Activated CD4-positive, alpha-beta T cell treated with anti-CD3 and anti-CD28 coated beads, Interleukin-2, amount 10 ng/mL, durations not matched to agents 7 days and 5 days (primary cell): ENCODE measurements at places on chromosomes 1 and 21.

GRCh38 chr1:19872190-19872589 lies 10.0 kb upstream of the OTUD3 start:
- DNase-seq, result no peak

GRCh38 chr1:197961933-197962332 lies 44.8 kb downstream of the LHX9 start:
- no peak for DNase-seq

DNA sequence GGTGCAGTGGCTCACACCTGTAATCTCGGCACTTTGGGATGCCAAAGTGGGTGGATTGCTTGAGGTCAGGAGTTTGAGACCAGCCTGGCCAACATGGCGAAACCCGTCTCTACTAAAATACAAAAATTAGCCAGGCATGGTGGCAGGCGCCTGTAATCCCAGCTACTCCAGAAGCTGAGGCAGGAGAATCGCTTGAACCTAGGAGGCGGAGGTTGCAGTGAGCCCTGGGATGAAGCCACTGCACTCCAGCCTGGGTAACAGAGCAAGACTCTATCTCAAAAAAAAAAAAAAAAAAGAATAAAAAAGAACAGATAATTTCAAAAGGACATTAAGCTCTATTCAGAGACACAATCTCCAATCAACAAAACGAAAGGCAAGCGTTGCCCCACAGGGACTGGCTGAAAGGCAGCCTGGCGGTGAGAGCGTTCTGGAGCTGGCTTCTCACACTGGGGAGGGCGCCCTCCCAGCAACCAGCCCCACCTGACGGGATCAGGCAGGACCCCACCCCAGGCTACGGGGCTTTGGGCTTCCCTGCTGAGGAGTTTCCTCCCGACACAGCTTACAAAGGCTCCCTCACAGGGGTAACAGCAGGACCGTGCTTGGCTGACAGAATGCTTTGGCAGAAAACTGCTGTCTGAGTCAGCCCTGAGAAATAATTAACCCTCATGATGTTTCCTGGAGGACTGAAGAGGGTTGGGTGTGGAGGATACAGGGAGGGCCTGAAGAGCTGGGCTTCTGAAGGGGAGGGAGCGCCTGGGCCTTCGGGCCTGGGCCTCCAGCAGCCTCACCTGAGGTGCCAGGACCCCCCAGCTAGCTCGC lies 31.1 kb upstream of the SRP9 start:
- DNase-seq, result no peak

- peak; percentile 75 for DNase-seq
These were observed 15.3 kb downstream of the CD55 start for GRCh38 chr1:207336559-207337467.

- DNase-seq, result no peak
These were observed 29.8 kb downstream of the PARP1 start for GRCh38 chr1:226378071-226378470.

DNA sequence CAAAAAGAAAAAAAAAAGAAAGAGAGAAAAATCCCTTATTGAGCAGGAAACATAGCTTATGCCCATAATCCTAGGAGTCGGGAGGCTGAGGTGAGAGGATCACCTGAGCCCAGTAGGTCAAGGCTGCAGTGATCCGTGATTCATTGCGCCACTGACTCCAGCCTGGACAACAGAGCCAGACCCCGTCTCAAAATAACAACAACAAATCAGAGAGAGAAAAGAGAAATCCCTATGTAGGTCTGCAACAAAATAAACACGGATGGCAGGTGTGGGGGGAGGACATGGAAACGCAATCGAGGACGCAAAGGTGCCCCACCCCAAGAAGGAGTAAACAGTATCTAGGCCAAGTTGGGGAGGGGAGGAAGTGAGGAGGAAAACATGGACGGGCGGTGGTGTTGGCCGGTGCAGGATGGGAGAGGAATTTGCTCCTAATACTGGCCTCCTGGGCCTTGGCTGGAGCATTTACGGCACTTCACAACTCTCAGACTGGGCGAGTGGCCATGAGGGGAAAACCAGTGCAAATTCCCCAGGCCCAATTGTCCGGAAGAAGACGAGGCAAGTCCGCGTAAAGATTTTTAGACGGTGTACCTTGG lies 609 bp upstream of the CHTOP start:
- DNase-seq, result no peak

DNA sequence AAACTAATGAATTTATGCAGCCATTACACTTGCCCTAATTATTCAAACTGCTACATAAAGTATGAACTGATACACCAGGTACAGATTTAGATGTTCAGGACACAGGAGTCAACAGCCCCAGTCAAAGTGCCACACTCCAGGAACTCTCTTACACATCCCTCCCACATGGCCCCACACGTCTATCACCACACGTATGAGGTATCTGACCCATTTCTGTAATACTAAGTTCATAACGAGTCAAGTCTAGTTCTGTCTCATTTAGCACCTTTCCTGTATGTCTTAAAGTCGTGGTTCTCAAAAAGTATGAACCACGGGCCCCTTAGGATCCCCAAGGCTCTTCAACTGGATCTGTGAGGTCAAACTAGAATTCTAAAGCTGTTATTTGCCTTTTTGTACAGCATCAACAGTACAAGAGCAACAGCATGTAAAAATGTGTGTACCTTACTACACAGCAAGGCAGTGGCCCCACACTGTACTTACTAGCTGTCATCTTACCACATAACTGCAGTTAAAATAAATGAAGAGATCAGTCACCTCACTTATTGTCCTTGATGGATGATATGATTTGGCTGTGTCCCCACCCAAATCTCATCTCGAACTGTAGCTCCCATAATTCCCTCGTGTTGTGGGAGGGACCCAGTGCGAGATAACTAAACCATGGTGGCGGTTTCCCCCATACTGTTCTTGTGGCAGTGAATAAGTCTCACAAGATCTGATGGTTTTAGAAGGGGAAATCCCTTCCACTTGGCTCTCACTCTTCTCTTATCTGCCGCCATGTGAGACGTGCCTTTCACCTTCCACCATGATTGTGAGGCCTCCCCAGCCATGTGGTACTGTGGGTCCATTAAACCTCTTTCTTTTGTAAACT lies 42.6 kb downstream of the SIPA1L2 start:
- no peak for DNase-seq

- DNase-seq, result no peak
These were observed 19.6 kb downstream of the SPSB1 start for GRCh38 chr1:9312168-9312720.

- no peak for DNase-seq
These were observed 252.5 kb upstream of the IRF2BP2 start for GRCh38 chr1:234862360-234862943.

- no peak for DNase-seq
These were observed 14.6 kb downstream of the RIPK4 start for GRCh38 chr21:41752231-41752681.

GRCh38 chr1:232048481-232048880 lies 421.9 kb downstream of the DISC1 start:
- no peak for DNase-seq

DNA sequence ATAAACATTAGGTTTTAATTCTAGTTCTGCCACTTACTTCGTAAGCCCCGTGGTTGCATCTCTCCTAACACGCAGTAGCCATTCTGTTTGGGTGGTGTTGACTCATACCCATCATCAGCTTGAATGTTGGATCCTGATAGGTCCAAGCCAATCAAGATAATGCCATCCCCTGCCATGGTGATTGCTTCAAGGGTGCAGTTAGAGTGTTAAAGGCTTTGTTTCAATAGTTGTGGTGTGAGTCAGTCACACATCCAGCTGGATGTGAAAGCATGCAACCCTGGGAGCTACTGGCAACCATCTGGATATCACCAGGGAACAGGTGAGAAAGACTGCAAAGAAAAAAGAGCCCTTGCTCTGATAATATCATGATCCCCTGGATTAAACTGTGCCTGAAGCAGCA lies 69.1 kb downstream of the OMA1 start:
- no peak for DNase-seq

DNA sequence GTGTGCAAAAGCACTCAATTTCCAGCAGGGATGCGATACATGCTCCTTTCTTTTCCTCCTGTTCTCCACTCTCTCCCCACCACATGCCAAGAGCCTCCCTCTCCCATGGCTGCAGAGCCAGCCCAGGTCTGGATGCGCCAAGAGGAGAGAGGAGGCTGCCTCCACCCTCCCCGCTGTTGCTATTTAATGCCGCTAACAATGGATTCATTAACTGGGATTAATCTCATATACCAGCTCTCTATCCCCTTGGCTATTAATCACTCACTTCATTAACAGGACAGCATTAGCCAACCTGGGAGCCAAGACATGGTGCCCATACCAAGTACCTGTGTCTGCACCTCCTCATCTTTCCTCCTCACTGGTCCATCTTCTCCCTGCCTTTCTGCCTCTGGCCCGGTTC lies 49.1 kb upstream of the SCMH1 start:
- DNase-seq, result no peak

GRCh38 chr1:197695961-197696360 lies 79.3 kb downstream of the DENND1B start:
- DNase-seq, result no peak

DNA sequence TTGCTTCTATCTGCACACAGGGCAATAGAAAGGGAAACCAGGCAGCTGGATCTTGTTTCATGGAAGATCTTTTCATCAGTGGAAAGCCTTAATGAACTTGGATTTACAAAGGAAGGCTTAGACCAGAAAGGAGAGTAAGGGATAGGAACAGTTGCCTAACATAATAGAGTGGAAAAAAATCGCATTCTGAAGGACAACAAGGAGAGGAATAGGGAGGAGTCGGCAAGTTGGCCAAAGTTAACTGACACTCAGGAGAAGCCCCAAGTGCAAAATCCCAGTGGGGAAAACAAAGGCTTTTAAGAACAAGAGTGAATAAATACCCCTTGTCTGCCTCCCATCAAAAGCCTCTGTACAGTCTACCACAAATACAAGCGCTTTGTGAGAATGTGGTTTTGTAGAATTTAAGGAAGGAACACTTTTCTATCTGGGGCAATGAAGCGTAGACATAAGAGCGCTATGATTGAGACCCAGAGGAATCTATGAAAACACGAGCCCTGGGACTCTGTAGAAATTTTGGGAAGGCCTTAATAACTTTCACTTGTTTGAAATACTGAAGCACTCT lies 74.1 kb downstream of the ZNF648 start:
- no peak for DNase-seq

- DNase-seq, result no peak
These were observed 18.4 kb upstream of the FOXO6 start for GRCh38 chr1:41342774-41343355.

- no peak for DNase-seq
These were observed 12.3 kb downstream of the WNT3A start for GRCh38 chr1:228018961-228019721.

GRCh38 chr1:11749203-11749689 lies 12.7 kb upstream of the C1orf167 start:
- DNase-seq, result peak; percentile 86

DNA sequence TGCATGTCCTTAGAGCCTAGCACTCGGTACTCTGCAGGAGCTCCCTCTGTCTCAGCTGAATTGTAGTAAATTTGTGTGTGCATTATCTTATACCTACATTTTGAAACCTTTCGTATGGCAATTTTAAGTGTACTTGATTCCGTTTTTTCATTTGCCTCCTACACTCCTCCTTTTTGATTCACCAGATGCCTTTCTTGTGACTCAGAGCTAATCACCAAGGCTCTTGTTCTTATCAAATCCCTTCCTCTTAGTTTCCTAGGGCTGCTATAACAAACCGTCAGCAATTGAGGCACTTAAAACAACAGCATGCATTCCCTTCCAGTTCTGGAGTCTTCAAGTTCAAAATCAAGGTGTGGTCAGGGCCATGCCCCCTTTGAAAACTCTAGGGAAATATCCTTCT lies 261.0 kb downstream of the ASTN1 start:
- no peak for DNase-seq

- DNase-seq, result no peak
These were observed 377.3 kb upstream of the NFIA start for GRCh38 chr1:60705026-60705425.

GRCh38 chr1:6108937-6109614 lies 63.4 kb downstream of the KCNAB2 start:
- peak; percentile 50 for DNase-seq

- DNase-seq, result no peak
These were observed 66.1 kb upstream of the CXADR start for GRCh38 chr21:17446737-17447136.

GRCh38 chr1:204900721-204901120 lies 30.1 kb downstream of the NFASC start:
- no peak for DNase-seq

DNA sequence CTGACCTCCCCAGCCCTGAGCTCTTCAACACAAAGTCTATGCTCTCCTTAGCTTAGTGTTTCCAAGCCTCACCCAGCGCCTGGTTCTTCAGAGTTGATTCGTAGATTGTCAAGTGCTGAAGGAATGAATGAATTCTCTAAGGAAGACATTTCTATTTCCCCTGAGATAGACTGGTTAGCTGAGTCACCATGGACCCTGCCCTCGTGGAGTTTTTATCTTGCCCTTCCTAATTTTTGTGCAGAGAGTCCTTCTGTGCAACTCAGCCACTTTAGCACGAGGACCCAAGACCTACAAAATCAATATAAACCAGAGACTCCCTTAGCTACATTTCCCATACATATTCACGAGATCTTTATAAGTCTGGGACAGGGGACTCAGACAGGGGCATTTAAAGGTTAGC lies 2.6 kb upstream of the CD244 start:
- no peak for DNase-seq

DNA sequence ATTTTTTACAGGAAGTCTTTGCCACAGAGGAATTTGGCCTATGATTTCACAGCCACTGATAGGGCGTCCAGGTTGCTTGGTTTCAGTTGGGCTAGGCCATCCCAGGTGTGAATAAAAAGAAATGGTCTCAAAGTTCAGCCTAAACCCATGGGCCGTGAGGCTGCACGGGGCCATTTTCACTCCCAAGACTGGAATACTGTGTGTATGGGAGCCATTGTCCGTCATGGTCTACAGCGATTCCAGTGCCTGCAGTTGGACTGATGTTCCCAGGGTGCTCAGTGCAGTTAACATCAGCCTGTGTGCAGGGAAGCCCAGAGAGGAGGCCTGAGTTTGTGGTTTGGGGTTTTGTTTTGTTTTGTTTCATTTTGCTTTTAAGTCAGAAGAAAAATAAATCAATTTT lies 133.2 kb downstream of the ADSS2 start:
- DNase-seq, result peak; percentile 29

- DNase-seq, result no peak
These were observed 3.4 kb upstream of the PCSK9 start for GRCh38 chr1:55035904-55036303.

- no peak for DNase-seq
These were observed 11.5 kb upstream of the COL6A1 start for GRCh38 chr21:45969921-45970673.
